ENCODE measurements at places on chromosomes 3 and 15.

GRCh38 chr3:130576375-130577266 is 59.6 kb downstream of the COL6A6 start:
- DNase-seq = no peak

- DNase-seq = no peak
Measured at GRCh38 chr3:194333981-194334320, 17.2 kb downstream of the CPN2 start.

DNA sequence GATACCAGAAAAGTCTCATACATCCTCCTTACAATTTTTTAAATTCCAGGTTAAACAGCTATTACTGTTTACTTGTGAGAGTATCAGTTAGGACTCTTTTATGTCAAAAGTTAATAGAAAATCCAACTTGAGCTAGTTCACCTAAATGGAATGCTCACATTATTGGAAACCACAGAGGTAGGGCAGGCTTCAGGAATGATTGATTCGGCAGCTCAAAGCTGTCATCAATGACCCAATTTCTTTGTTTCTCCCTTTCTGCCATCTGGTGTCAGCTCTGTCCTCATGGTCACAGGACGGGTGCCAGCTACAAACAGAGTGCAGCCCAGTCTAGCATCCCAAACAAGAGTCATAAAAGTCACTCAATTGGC is 32.2 kb downstream of the CFAP20DC start:
- no peak for DNase-seq

DNA sequence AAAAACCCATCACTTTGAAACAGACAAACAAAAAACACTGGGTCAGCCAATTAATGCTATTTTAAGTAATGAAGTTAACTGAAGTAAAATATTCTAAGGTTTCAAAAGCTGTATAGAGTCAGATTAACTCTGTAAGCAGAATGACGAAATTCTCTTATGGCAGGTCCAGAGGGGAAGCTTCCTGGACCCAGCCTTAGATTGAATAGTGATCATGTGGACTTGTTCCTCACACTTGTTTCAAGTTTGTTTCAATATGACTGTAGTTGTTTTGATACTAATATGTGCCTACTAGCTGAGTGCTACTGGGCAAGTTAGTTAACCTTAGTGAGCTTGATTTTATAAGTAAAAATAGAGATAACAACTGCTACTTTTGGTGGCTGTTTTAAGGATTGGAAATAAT is 32.6 kb downstream of the PLS1 start:
- DNase-seq = no peak

DNA sequence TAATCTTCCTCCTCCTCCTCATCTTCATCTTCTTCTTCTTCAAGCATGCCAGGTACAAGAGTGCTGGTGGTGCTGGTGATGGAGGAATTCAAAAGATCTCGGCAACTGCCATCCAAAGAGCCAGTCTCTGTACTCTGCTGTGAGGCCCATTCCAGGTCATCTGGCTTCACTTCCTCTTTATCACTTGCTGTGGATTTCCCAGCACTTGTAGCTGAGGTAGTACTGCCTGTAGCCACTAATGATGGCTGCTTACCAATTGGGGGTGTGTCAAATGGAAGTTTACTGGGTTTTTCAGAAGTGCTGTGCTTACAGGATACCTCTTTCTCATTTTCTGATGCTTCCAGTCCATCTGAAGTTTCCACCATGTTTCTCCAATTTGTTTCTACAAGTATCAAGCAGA is 28.8 kb upstream of the SHC4 start:
- no peak for DNase-seq

DNA sequence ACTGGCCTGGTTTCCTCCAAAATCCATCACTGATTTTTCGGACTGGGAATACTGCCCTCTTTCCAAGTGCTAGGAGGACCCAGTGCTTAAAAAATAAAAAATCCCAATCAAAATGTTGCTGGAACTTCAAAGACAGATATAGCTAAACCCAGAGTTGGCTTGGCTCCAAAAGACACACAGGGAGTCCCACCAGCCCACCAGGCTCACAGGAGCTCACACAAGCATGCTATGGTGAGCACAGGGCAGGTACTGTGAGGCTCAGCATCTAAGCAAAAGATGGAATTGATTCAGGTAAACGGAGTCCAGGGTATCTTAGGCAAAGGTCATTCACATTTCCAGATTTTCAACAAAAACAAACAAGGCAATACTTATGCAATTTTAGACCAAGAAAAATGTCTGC is 3.7 kb downstream of the TRANK1 start:
- no peak for DNase-seq

DNA sequence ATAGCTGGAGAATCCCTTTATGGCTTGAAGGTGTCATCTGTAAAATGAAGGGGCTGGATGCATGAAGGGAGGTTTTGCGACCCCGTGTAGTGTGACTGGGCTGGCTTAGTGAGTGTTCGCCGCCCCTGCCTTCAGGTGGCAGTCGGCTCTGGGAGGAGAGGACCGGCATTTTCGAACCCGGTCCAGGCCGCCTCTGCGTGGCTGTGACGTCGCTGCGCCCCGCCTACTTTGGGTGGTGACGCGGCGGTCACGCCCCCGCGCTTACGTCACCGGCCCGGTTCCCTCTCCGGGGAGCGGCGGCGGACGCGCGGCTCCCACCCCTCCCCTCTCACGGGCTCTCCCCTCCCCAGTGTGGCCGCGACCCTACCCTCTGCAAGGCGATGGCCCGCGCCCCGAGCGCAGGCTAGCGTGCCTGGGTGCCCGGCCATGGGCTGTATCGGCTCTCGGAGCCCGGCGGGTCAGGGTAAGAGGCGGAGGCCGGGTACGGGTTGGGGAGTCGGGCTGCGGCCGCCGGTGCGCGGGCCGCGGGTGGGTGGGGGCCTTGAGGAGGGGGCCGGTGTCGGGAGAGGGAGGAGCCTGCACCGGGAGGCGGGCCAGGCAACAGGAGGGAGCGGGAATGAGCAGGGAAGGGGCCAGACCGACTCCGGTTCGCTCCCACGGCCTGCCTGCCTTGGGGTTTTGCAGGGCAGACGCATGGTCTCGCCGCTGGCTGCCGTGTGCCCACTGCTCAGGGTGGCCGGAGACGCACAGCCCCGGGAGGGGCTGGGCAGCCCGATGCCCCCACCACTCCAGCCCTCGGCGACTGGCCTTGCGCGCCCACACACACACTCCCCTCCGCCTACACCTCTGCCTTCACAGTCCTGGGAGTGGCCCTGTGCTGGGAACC is 1.5 kb upstream of the FAM131A start:
- peak; percentile 89 for DNase-seq

DNA sequence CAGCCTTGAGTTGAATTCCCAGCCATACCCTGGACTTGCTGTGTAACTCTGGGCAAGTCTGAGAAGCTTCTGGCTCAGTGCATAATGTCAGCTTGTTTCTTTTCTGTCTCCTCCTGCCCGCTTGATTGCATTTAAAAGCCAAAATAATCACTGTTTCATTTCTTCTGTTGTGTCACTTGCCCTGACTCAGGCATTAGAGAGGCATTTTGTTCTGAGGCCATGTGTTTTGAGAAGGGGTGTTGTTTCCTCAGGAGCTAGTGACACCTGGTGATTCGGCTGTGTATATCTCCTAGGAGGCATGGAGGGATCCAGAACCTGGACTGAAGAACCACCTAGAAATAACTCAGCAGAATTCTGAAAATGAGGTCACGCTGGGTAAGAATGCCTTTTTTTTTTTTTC is 16.0 kb downstream of the WDR73 start:
- DNase-seq = no peak

DNA sequence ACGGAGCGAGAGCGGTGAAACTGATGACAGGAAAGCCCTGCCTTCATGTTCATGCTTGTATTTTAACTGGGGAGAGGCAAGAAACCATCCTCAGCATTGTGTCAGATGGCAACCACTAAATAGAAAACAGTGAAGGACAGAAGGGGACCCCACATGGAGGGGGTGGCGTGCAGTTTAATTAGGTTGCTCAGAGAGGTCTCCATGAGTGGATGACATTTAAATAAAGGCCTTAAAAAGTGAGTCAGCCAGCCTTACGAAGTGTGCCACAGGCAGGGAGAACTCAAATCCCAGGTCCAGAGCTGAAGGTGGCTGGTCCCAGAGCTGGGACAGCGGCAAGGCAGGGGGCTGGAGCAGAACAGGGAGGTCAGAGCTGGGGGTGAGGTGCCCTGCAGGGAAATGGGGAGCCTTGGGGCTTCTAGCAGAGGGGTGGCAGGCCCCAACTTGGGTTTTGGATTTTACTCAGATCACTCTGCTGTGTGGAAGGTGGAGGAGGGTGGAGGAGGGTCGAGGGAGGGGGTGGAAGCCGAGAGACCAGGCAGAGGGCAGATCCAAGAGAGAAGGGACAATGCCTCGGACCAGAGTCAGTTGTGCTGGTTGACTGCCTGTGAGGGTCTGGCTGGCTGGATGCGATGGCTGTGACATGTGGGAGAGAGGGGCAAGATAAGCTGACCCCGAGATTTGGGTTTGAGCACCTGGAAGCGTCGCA is 73.7 kb downstream of the KLF13 start:
- no peak for DNase-seq

GRCh38 chr15:48096355-48096786 is 24.4 kb upstream of the SLC24A5 start:
- DNase-seq = no peak

DNA sequence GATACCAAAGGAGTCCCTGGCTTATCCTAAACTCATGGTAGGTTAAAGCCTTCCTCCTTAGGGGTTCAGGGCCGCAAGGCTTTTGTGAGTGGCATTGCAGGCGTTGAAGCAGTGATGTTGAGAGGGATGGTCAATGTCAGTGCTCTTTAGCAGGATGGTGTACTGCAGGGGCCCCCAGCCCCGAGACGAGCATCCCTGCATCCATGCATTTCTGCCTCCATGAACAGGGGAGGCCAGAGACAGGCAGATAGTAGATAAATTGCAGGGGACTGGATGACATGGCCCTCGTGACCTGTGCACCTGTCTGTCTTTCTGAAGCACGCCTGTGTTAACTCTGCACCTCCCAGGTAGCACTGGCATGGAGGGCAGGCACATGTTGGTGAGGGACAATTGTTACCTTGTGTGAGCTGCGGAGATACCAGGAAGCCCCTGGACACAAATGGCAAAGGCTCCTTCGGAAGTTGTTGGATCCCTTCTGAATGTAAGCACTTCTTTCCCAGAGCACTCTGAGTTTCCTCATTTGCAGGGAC is 133.5 kb downstream of the SNRPN start:
- DNase-seq = no peak

- DNase-seq = no peak
Measured at GRCh38 chr15:25408929-25409328, 29.9 kb downstream of the UBE3A start.

- DNase-seq = no peak
Measured at GRCh38 chr3:37129871-37130270, 44.5 kb downstream of the LRRFIP2 start.

Measured in NCI-H2227 treated with DMSO at 0.1 percent for 48 hours (cell line).